Effector CD4-positive, alpha-beta T cell (primary cell): ENCODE measurements at places on chromosomes 7 and 10.

GRCh38 chr7:20747001-20747400 lies 39.7 kb downstream of the SP8 start:
- no peak for DNase-seq

- no peak for DNase-seq
Measured at GRCh38 chr7:151057506-151057988, at the start of gene CDK5. Gene CDK5, minus strand, starts transcription at chr7:151057897. Its CDS starts 49 bp downstream, at chr7:151057848.

- no peak for DNase-seq
Measured at GRCh38 chr10:22244001-22244400, 26.2 kb upstream of the EBLN1 start.

DNA sequence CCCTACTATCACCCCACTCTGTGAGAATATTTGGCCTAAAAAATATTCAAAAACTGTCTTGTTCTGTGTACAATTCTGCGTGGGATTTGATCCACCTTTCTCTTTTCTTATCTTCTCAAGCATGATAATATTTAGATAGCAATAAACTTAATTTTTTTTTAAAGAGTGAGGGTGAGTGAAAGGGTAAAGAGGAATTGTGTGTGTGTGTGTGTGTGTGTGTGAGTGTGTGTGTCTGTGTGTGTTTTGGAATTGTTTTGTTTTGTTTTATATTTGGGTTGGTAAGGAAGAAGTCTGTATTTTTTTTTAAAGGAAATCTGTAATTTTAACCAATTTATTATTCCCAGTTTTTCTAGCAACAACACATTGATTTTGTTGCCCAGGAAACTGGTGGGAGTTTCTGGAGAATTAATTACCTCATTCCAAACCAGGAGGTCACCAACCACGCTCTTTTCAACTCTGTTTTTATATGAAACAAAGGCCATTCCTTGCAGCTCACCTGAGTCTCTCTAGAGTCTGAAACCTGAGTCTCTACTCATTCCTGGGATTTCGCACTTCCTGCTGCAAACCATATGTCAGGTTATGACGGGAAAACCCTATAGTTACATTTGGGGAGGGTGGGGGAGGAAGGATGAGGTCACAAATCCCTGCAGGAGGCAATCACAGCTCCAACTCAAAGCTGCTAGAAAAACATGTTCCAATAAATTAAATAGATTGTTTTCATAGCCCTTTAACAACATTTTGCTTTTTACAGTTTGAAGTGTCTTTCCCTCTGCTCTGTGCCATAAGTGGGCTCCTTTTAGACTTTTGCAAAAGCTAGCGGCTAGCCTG lies 38.1 kb upstream of the XPNPEP1 start:
- DNase-seq = no peak

- DNase-seq = no peak
Measured at GRCh38 chr7:55160539-55160938, 141.7 kb downstream of the EGFR start.

DNA sequence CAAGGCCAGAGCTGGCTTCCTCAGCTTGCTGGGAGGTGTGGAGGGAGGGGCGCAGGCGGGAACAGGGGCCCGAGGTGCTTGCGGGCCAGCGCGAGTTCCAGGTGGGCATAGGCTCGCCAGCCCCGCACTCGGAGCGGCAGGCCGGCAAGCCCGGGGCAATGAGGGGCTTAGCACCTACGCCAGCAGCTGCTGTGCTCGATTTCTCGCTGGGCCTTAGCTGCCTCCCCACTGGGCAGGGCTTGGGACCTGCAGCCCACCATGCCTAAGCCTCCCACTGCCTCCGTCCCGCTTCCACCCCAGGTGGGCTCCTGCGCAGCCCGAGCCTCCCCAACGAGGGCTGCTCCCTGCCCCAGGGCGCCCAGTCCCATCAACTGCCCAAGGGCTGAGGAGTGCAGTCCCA lies 25.9 kb upstream of the MAT1A start:
- DNase-seq = no peak

DNA sequence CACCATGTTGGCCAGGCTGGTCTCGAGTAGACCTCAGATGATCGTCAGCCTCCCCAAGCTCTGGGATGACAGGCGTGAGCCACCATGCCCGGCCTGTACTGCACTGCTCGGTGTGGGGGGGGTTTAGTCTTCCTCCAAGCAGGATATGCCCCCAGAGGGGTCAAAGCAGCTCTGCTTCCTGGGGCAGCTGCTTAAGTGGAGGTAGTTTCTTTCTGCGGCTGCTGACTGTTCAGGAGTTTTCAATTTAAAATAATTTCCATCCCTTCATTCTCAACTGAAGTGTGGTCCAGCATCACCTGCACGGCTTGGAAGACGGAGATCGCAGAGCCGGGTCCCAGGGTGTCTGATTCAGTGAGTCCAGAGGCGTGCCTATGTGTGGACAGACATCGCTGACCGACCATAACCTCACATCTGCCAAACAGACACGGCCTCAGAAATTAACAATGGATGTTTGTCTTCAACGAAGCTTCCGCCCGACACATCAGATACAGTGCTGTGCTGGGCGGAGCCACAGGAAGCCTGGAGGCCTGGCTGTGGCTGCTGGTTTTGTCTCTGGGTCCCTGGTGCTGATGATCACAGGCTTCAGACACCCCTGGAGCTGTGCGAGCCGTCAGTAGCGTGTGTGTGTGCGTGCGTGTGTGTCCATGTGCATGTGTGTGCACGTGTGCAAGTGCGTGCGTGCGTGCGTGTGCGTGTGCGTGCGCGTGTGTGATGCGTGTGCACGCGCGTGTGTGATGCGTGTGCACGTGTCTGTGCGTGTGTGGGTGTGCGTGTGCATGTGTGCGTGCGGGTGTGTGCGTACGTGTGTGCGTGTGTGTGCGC lies 226.5 kb upstream of the PITRM1 start:
- DNase-seq = no peak
